HS-5 (cell line): ENCODE measurements at places on chromosomes 2 and 18.

- DNase-seq = no peak
Measured at GRCh38 chr2:2302359-2302758, 28.7 kb downstream of the MYT1L start.

GRCh38 chr2:21422050-21422449 lies 298.3 kb downstream of the TDRD15 start:
- DNase-seq = no peak

DNA sequence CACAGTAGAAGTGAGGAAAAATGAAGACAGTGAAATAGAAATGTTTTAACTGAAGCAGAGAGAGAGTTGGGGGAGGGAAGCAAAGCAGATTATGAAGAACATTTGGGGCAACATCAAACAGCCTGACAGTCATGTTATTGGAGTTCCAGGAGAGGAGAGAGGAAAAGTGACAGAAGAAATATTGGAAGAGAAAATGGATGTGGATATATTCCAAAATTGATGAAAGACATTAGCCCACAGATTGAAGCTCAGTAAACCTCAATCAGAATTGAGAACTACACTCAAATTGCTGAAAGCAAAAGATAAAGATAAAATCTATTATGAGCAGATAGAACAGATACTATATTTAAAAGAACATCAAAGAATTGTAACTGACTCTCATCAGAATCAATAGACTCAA lies 90.8 kb downstream of the ARHGAP28 start:
- no peak for DNase-seq

- DNase-seq = peak; percentile 2
Measured at GRCh38 chr2:52976143-52976949, 791.3 kb upstream of the CHAC2 start.
